Right lung (tissue), 10 donors: ENCODE measurements at places on chromosomes 5 and 9. TPM values are rescaled to one million over a fixed set of nuclear protein-coding genes. Genes with fewer than 3 reads are reported as not detected.

DNA sequence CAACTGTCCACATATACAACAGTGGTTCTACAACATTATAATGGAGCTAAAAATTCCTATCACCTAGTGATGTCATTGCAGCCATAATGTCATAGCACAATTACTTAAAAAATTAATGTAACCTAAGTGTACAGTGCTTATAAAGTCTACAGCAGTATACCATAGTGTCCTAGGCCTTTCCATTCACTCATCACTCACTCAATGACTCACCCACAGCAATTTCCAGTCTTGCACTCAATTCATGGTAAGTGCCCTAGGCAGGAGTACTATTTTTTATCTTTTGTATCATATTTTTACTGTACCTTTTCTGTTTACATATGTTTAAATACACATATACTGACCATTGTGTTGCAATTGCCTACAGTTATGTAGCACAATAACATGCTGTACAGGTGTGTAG is 9.6 kb upstream of the PUM3 start:
- DNase-seq, result no peak

- no peak for DNase-seq
Observed at GRCh38 chr5:132807163-132807838, 5.8 kb upstream of the SOWAHA start.

DNA sequence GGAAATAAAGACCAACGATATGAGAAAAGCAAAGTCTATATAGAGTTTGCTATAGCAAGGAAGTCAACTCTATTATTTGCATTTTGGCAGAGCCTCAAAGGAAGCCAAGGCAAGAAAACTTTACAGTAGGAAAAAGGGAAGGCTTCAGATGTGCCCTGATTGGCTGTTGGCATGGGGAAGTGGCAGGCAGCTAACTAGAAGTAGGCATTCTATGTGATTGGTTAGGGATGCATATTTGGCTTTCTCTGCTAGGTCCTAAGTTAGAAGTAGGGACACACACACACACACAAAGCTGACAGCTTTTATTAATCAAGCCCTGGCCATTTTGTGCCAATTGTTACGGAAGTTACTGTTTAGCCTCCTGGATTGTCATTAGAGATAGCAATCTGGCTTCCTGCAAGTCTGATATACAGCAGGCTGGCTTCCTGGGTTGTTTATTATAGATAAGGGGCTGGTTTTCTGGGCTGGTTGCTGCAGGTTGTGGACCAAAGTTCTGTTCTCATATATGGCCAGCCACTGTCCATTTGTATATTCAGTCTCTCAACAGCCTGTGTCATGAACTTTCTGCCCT is 308.1 kb upstream of the GRAMD2B start:
- DNase-seq, result no peak

GRCh38 chr5:173138707-173139106 is 5.6 kb upstream of the BNIP1 start:
- DNase-seq, result no peak

GRCh38 chr5:150318613-150319483 is 16.1 kb upstream of the ARSI start:
- no peak for DNase-seq

DNA sequence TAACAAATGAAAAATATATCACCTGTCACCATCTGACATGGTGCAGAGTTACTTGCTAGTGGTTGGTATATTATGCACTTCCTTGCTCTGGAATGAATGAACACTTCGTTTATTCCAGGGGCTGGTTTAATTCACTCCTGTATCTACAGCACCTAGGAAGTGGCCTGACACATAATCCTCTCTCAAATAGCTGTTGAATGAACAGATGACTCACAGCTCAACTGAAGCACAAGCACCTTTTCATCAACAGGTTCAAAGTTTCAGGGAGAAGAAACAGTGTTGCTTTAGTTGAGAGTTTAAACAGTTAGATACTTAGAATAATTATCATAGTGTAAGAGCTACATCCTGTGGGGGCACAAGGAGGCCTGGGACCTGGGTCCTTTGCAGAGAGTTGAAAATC is 135.0 kb upstream of the DAP start:
- DNase-seq, result no peak

DNA sequence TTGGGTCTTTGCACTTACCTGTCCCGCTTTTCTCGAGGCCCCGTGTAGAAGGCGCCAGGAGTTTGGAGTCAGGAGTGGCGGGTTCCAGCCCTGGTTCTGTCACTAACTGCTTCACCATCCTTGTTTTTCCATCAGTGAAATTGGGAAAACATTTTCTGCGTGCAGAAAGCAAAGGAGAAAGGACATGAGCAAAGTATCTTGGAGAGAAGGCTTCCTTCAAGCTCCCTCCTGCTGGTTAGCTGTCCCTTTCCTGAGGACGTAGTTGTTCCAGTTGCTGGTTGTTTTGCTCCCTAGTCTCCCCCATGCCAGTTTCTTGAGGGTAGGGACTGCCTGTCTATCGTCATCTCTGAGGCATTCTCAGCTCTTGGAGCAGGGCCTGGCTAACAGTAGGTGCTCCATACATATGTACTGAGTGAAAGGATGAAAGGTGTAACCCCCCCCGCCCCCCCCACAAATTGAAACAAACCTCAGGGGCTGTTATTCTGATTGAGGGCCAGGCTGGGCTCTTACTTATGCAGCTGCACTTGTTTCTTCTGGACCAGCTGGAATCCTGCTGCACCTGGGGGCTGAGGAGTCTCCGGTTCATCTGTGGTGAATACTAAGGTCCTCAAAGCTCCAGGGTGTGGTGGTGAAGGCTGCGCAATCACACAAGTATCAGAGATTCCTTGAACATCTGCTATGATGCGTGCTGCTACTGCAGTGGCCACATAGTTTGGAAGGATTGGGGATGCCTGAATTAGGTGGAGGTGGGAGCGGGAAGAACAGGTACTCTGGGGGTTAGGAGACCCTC is 1.0 kb downstream of the SMIM3 start:
- DNase-seq, result no peak

DNA sequence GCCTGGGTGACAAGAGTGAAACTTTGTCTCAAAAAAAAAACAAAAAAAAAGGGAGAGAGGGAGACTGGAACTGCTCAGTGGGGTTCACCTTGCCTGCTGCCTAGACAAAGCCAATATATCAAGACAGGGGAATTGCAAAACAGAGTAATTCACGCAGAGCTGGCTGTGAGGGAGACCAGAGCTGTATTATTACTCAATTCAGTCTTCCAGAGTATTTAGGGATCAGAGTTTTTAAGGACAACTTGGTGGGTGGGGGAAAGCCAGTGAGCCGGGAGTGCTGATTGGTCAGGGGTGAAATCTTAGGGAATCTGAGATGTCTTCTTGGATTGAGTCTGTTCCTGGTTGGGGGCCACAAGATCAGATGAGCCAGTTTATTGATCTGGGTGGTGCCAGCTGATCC is 25.6 kb upstream of the SPIN1 start:
- no peak for DNase-seq

DNA sequence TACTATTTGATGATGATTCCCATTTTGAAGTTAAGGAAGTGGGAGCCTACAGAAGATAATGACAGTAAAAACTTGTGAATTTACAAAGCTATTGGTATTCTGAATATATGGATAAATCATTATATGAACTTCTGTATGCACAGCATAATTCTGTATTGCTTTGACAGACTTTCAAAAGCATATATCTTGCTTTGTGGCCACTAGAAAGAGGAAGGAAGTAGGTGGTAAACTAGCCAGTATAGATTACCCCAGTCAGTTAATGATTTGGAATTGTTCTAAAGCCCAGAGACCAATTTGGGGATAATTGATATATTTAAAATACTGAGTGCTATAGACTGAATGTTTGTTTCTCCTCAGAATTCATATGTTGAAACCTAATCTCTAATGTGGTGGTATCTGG is 53.0 kb downstream of the NR2F1 start:
- DNase-seq, result no peak

- DNase-seq, result no peak
Observed at GRCh38 chr5:17132444-17133083, 84.9 kb upstream of the BASP1 start.

Gene MRPS2
- polyA plus RNA-seq, result 31.6 TPM

Gene WDR38
- 9.1 TPM for polyA plus RNA-seq

Gene VAV2
- 34.2 TPM for polyA plus RNA-seq
